CD4-positive, CD25-positive, alpha-beta regulatory T cell (primary cell): ENCODE measurements at places on chromosomes 5 and 9. TPM values are rescaled to one million over a fixed set of nuclear protein-coding genes. Genes with fewer than 3 reads are reported as not detected.

GRCh38 chr5:40754381-40755092 is 1.2 kb downstream of the TTC33 start:
- DNase-seq: peak; percentile 70

DNA sequence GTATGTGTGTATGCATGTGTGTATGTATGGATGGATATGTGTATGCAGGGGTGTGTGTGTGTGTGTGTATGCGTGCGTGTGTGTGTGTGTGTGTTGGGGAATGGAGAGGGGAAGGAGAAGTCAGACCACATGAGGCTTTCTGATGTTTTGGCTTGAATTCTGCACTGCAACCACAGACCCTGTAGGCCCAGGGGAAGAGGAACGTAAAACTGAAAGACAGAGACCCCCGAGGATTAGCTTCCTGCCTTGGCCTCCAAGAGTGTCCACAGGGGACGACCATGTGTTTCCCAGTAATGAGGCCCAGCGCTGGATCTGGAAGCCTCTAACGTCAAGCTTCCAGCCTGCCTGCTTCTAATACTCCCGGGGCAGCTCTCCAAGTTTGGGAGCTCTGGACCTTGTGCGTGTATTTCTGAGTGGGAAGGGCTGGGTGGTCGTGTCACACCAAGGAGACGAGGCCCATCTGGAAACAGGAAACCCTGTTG is 5.8 kb downstream of the DCANP1 start:
- no peak for DNase-seq

NSUN2 gene
- 26.2 TPM for polyA plus RNA-seq

RNF183 gene
- not detected for polyA plus RNA-seq

ATP10B gene
- not detected for polyA plus RNA-seq

DNA sequence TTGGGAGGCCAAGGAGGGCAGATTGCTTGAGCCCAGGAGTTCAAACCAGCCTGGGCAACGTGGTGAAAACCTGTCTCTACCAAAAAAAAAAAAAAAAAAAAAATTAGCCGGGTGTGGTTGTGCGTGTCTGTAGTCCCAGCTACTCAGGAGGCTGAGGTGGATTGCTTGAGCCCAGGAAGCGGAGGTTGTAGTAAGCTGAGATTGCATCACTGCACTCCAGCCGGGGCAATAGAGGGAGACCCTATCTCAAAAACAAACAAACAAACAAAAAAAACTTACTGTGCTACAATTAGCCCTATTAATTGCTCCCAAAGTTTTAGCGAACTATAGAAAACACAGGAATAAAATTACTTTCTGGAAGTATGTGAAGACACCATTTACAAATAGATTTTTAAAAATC is 67.6 kb downstream of the ANKHD1 start:
- DNase-seq: no peak

GRCh38 chr5:67493676-67494075 is 297.1 kb upstream of the CD180 start:
- peak; percentile 6 for DNase-seq

DNA sequence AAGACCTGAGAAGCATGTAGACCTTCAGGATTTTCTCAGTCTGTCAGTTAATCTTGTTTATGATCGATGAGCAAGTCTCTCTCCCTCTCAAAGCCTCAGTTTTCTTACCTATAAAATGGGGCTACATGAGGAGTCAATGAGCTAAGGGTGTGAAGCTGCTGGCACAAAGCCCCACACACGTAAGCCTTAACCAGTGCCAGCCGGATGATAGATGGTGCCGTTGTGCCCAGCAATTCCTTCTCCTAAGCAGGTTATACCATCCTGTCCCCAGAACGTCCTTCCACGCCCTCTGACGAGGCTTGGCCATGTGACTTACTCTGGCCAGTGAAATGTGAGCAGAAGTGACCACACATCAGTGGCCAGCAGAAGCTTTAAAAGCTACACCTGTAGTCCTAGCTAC is 179.0 kb downstream of the C9orf50 start:
- DNase-seq: no peak

DNA sequence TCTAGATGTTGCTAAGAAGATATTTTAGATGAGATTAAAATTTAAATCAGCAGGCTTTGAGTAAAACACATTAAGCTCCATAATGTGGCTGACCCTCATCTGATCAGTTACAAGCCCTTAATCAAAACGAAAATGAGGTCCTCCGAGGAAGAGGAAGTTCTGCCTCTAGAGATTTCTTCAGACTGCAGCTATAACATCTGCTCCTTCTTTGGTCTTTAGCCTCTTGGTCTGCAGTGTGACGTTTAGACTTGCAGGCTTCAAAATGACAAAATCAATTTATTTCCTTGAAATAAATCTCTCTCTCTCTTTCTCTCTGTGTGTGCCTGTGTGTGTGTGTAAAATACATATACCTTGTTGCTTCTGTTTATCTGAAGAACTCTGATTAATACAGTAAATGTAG is 1429.8 kb upstream of the CDH9 start:
- DNase-seq: no peak

DNA sequence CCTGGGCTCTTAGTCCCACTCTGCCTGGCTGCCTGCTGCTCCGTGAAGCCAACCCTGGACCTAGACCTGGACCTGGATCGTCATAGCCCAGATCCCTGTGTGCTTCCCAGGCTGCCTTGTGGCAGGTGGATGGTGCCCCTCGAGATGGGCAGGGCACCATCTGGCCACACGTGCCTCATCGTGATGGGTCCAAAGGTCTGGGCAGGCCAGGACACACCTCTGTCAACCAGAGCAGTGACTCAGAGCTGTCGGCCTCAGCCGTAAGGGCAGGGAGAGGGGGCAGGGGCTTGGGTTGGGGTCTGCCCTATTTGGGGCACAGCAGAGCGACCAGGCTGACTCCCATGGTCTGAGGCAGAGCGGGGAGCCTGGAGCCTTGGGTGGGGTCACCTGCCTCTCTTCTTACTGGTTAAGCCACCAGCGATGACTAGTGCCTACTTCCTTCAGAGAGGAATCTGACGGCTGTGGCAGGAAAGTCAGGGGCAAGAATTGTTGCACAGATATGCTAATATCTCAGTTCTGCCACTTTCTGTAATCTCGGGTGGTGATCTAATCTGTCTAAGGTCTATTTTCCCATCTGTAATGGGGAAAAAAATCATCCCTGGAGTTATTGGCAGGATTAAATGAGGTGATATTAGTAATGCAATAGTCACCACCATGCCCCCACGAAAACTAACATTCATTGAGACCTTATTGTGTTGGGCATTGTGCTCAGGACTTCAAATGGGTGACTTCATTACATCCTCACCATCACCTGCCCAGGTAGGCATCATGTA is 3.2 kb upstream of the CDHR2 start:
- DNase-seq: no peak

PCDHGB2 gene
- not detected for polyA plus RNA-seq

DNA sequence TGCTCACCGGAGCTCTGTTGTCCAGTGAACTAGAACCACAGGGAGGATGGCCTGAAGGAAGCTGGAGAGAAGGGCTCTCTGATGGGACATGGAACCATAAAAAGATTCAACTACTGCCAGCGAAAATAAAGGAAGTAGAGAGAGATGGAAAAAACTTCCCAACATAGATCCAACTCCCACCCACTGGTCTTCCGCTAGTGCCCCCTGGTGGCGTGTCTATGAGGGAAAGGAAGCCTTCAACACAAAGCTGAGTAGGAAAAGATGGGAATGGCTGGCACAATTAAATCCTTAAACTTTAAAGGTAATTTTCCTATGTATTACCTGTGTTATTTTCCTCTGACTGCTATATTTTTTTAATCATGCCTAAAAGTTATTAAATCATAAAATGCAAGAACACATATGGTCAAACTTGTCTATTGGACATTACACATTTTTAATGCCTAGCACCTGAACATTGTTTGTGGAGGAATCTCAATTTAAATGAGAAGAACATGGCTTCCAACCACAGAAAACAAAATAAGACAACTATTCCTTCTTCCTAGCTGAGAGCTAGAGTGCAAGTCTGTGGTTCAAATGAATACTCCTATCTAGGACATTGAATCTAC is 51.5 kb downstream of the CEP120 start:
- DNase-seq: no peak

GRCh38 chr5:73369278-73369677 is 79.3 kb downstream of the FOXD1 start:
- no peak for DNase-seq

- no peak for DNase-seq
Measured at GRCh38 chr5:134500699-134501430, 24.6 kb upstream of the JADE2 start.

IFNA13 gene
- polyA plus RNA-seq: not detected

DNA sequence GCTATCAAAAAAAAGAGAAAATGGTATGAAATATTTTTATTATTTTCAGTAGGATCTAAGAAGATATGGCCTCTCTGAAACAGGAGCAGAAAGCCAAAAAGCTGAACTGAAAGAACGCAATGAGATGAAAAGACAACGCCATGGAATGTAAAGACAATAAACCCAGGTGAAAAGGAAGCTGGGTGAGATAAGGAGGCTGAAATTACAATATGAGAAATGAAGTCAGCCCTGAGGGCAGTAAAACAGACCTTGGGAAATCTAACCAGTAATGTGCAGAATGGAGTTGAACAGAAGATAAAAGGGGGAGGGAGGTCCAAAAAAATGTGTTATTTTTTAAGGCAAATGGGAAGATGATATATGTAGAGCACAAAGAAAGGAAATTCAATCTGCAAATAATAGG is 265.3 kb downstream of the ENC1 start:
- DNase-seq: no peak

FOXD4L3 gene
- polyA plus RNA-seq: not detected

SLC25A2 gene
- polyA plus RNA-seq: not detected

EQTN gene
- not detected for polyA plus RNA-seq

DNA sequence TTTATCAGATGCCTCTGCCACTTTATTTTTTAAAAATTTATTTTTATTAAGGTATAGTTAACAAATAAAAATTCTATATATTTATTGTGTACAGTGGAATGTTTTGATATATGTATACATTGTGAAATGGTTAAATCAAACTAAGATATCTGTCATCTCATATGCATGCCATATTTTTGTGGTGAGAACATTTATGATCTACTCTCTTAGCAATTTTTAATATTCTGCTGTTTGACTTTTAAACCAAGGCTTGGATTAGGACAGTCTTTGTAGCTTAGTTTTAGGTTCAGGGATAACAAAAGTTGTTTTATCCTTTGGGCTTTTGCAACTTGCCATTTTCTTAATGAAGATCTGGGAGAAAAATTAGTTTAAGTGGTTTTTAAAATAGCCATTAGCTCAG is 46.0 kb upstream of the CDKN2B start:
- DNase-seq: no peak

- no peak for DNase-seq
Measured at GRCh38 chr5:181108578-181109165, 22.3 kb downstream of the OR2V1 start.

- DNase-seq: peak; percentile 26
Measured at GRCh38 chr9:68678430-68678829, 26.6 kb upstream of the PIP5K1B start.

- DNase-seq: no peak
Measured at GRCh38 chr5:60672693-60673264, 27.2 kb downstream of the DEPDC1B start.

GRCh38 chr9:124490004-124490403 is 17.2 kb downstream of the NR5A1 start:
- DNase-seq: no peak

DNA sequence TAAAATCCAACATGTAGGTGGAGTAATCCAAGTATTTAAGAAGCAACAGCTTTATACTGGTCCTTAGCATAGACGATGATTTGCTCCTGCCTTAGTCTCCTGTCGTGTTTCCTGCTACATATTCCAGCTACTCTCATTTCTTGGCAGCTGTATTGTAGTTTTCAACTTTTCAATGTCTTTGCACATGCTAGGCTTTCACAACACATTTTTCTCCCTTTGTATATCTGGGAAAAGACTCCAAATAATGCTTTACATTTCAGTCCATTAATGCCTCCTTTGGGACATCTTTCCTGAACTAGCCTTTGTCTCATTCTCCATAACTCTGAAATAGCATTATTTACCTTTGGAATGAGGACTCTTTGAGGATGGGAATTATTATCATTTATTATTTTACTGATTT is 508.0 kb downstream of the PTPRD start:
- DNase-seq: no peak

ANKRD18B gene
- not detected for polyA plus RNA-seq

- no peak for DNase-seq
Measured at GRCh38 chr9:137430723-137431415, 7.7 kb downstream of the NOXA1 start.

DNA sequence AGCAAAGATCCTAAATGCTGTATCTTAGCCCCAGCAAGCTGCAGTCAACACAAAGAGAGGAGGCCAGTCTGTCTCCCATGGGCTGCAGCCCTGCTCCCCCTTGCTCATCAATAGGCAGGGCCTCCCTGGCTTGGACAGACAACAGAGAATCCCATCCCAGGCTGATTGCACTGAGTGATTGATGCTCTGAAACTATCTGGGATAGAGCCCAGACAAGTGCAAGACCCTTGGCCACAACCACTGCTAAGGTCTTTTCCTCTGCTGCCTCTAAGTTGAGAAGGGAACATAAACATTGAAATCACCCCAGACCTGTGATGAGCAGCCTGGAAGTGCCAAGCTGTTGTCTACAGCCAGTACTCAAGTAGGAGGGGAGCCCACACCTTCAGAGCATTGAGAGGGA is 661.0 kb upstream of the CDH18 start:
- DNase-seq: no peak

DNA sequence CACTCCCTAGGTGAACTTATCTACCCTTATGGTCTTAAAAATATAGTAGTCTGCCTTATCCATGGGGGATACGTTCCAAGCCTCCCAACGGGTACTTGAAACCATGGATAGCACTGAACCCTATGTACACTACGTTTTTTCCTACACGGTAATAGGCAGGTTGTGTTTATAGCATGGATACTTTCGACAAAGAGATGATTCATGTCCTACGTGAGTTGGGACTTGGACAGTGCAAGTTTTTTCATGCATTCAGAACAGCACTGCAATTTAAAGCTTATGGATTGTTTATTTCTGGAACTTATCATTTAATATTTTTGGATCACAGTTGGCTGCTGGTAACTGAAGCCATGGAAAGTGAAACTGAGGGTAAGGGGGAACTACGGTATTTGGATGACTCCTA is 88.1 kb downstream of the CNTLN start:
- DNase-seq: no peak

GRCh38 chr5:175021321-175021720 is 296.9 kb downstream of the MSX2 start:
- DNase-seq: no peak

PCDHA1 gene
- polyA plus RNA-seq: not detected

DNA sequence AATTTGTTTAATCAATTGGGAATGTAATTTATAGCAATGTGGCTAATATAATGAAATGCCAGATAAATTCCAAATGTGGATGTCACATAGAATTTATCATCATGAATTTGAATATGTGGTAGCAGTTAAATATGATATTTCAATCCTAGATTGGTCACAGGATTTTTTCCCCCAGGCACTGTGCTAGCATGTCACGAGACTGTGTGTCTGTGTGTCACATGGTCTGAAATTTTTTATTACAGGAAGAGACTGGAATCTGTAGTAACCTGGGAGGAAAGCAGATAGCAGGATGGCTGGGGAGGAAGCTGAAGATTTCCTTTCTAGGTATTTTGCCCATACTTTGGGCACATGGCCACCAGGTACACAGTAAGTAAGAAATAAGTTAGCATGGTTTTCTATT is 35.4 kb upstream of the MSH3 start:
- no peak for DNase-seq

GRCh38 chr9:86751207-86751606 is 196.1 kb downstream of the GAS1 start:
- DNase-seq: no peak

GRCh38 chr9:127869310-127870152 is 7.9 kb downstream of the AK1 start:
- peak; percentile 66 for DNase-seq

GRCh38 chr9:131411719-131412681 is 18.1 kb downstream of the PRRC2B start:
- no peak for DNase-seq

- DNase-seq: no peak
Measured at GRCh38 chr5:54551926-54552325, 34.4 kb downstream of the SNX18 start.
